ENCODE measurements at places on chromosomes 11 and 22.

DNA sequence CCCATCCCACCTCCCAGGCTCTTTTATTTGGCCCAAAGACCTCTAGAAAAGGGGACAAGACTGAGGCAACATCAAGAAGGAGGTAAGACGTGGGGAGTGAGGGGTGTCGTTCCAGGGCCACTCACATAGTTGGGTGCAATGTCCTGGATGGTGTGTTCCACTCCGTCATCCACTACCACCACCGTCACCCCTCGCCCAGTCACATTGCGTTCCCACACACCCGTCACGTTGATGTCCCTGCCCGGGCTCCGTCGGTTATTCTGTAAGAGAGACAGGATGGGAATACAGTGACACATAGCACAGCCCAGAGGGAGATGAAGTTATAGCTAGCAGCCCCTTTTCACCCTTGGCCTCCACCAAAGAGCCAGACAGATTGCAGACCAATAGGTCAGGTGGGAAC is 3.8 kb downstream of the PCSK7 start:
- no peak for DNase-seq

GRCh38 chr11:108025387-108026080 is 16.8 kb downstream of the CUL5 start:
- no peak for DNase-seq

DNA sequence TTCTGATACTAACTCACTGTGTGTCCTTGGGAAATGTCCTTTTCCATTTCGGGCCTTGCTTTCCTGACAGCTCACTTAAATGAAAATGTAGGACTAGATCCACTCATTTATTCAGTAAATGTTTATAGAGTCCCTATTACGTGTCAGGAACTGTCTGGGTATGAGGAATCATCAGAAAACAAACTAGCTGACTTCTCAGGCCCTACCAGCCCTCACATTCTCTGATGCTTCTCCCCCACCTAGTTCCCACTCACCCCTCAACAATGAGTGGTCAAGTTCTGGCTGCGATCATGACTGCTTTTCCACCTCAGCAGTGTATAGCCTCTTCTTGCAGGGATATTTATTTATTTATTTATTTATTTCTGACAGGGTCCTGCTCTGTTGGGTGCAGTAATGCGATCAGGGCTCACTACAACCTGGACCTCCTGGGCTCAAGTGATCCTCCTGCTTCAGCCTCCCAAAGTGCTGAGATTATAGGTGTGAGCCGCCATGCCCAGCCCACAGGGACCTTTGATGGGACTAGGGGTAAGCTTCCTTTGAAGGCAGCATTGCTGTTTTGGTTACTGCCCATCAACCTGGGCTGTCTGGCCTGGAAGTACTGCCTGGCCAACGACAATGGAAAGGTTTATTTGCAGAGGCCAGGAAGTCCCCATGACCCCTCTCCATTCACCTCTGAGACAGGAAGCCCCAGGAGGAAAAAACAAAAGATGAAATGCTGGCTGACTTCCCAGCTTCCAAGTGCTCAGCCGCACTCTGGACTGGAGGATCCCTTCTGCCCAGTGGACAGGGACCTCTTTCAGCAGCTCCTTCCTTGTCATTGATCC is 33.1 kb upstream of the POLD3 start:
- no peak for DNase-seq

GRCh38 chr22:41324821-41325528 is 23.6 kb downstream of the ZC3H7B start:
- no peak for DNase-seq

GRCh38 chr11:77814848-77815247 is 5.7 kb downstream of the RSF1 start:
- no peak for DNase-seq

- no peak for DNase-seq
These were observed 43.5 kb downstream of the PPFIA1 start for GRCh38 chr11:70313945-70314344.

DNA sequence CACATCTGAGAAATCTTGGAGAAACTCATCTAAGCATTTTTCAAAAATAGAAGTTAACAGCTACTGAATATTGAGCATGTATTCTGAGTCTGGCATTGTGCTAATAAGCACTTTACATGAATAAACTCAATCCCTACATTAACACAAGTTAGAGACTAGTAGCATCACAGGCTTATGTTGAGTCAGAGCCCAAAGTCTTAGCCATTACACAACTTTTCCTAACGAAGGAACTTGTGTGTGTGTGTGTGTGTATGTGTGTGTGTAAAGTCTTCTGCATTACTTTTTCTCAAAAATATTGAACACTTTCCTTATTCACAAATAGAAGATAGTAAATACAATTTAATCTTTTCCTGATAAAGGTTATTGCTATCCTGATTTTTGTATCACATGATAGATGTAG is 8.7 kb upstream of the CLPB start:
- DNase-seq = no peak

DNA sequence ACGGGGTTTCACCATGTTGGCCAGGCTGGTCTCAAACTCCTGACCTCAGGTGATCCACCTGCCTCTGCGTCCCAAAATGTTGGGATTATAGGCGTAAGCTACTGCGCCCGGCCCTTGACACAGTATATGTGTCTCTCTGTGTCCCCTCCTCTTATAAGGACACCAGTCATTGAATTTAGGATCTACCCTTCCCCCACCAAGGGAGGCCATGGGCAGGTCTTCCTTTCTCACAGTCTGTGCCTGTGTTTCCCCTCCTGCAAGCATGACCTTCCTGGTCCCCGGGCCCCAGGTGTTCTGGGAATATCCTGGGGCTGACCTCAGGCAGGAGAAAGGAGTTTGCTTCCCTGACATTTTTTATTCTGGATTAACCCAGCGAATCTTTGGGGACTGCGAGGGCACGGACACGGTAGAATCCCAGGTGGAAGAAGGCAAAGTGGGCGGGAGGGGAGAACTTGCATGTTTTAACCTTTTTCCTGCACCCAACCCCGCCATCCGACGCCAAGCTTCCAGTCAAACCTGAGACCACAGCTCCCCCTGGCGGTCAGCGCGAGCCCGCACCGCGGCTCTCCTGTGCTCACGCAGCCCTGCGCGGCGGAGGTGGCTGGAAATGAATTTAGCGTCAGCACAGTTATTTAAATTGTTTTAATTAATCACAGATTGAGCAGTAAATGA is 42.1 kb upstream of the ISX start:
- DNase-seq = no peak

- no peak for DNase-seq
These were observed 11.0 kb upstream of the SPDYC start for GRCh38 chr11:65159012-65159411.

DNA sequence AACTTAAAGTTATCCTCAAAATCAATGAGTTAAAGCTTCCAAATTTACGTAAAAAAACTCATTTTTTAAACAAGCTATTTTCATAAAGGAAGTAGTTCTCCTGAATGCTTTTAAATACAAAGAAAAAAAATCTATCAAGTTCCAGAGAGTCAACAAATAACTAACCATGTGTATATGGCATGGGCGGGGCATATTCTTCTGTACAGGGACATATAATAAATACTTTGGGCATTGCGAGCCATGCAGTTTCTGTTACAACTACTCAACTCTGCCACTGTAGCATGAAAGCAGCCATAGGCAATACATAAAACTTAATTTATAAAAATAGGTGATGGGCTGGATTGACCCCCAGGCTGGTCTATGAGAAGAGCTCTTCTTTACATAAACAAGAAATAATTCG is 57.8 kb downstream of the BTBD10 start:
- no peak for DNase-seq

DNA sequence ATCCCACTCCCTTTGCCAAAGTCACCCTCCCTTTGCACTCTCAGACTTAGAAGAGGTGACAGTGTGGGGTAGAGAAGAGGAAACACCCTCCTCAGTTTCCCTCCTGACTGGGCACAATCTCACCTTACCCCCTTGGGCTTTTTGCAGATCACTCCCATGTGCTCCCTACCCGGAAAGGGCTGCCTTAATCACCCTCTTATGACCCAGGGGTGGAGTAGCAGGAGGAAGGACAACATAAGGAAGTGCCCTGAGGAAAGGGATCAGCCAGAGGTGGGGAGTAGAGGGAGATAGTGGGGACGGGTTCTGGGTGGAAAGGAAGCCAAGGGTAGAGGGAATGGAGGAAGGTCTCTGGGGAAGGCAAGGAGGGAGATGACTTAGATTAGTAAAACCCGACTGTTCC is 52.0 kb downstream of the NRXN2 start:
- DNase-seq = no peak

- DNase-seq = no peak
These were observed 6.6 kb upstream of the SSTR3 start for GRCh38 chr22:37218771-37219411.

GRCh38 chr11:74989260-74989638 is 516 bp downstream of the NEU3 start:
- no peak for DNase-seq

- DNase-seq = no peak
These were observed 10.0 kb downstream of the CXCR5 start for GRCh38 chr11:118893662-118894061.

- no peak for DNase-seq
These were observed 1.1 kb upstream of the C11orf65 start for GRCh38 chr11:108468478-108468864.

DNA sequence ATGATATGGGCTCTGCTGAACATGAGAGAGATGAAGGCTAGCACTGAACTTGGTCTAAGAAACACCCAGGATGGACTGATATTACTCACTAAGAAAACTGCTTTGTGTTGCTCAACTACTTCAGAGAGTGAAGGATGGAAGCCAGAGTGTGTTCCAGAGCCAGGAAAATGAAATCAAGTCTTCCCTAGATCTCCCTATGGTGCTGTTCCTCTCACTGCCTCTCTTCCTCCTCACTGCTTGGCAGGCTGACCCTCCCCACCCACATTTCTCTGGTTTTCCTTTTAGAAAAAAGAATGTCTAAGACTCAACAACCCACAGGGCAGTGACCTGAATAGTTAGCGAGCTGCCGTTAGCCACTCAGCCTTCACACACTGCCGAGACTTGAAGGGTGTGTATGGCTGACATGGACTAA is 65.6 kb downstream of the CCDC81 start:
- DNase-seq = peak; percentile 11

- DNase-seq = no peak
These were observed 87.8 kb upstream of the CARD18 start for GRCh38 chr11:105227363-105227762.

DNA sequence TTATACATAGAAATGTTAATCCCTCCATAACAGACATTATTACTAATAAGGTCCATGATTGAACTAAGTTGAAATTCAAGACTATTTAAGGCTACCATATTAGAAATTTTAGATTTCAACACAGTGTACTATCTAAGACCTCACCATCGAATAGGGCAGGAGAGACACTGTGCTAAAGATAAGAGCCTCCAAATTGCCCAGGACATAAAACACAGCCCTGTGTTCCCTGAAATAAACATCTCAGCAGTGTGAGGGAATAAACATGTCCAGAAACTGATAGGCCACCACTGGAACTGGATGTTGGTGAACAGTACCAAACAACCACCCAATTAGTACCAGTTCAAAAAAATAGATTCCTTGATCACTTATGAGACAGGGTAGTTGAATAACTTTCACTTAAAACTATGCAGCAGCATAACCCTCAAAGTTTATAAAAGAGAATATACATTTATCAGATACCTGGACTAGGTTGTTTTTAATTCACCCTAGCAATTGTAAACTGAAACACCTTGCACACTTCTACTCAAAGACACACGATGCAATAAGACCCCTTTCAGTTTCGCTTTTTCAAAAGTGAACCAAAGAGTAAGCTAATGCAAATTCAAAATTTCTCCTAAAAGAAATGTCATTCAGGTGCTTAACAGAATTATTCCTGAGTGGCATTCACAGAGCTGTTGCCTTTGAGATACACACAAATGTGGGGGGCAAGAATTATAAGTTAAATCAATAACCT is 34.3 kb downstream of the USP28 start:
- no peak for DNase-seq

GRCh38 chr22:50190941-50191741 is 5.4 kb downstream of the TRABD start:
- DNase-seq = no peak

- DNase-seq = peak; percentile 4
These were observed 229.0 kb upstream of the ZC3H12C start for GRCh38 chr11:109864151-109864661.

- DNase-seq = no peak
These were observed 26.1 kb downstream of the MADD start for GRCh38 chr11:47296045-47296444.

DNA sequence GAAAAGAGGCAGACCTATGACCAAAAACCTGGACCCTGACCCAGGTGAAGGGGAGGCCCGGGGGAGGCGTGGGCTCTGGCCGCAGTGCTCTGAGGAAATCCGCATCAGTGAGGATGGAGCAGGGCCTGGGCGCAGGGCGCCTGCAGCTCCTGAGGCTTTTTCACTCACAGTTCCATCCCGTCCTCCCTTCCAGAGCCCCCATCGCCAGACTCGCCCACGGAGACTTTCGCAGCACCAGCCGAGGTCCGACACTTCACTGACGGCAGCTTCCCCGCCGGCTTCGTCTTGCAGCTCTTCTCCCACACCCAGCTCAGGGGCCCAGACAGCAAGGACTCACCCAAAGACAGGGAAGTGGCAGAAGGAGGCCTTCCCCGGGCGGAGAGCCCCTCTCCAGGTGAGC is 5.4 kb downstream of the SPINDOC start:
- no peak for DNase-seq

DNA sequence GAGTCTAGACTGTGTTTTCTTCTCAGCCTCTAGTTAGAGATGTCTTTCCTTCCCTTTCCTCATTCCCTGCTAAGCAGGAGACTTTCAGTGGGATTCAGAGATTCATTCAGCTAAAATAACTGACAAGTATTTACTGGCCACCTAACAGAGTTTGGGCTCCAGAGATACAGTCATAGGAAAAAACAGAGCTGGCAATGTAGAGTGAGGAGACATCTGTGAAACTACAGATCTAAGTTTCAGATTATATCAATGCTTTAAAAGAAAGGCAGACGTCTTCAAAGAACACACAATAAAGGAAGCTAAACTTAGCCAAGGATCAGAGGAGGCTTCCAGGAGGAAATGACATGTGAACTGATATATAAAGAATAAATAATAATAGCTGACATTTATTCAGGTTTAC is 355.6 kb upstream of the DDI1 start:
- DNase-seq = no peak

- DNase-seq = no peak
These were observed 10.0 kb upstream of the TIMP3 start for GRCh38 chr22:32791485-32791884.

DNA sequence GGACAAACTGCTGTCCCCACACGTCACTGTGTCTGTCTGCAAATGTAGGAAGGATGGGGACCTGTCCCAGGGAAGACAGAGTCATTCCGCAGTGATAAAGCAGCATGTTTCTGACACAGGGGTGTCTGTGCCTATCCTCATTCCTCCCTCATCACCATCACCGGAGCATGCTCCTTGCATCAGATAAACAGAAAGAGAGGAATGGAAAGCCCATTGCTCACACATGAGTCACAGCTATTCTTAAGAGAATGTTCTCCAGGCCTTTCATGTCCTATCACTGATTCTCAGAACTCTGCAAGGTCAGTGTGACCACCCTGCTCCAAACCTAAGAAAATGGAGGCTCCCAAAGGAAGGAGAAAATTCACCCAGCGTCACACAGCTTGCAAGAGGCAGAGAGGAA is 38.9 kb downstream of the ZNF195 start:
- DNase-seq = no peak

GRCh38 chr11:65425105-65425970 is 2.7 kb downstream of the NEAT1 start:
- DNase-seq = no peak

GRCh38 chr22:46122980-46123693 is 27.2 kb upstream of the PPARA start:
- DNase-seq = no peak

All from astrocyte of the cerebellum (primary cell).